ENCODE measurements at places on chromosomes 5 and 9.

- peak; percentile 36 for DNase-seq
Measured at GRCh38 chr5:30368064-30368463, 825.4 kb upstream of the CDH6 start.

DNA sequence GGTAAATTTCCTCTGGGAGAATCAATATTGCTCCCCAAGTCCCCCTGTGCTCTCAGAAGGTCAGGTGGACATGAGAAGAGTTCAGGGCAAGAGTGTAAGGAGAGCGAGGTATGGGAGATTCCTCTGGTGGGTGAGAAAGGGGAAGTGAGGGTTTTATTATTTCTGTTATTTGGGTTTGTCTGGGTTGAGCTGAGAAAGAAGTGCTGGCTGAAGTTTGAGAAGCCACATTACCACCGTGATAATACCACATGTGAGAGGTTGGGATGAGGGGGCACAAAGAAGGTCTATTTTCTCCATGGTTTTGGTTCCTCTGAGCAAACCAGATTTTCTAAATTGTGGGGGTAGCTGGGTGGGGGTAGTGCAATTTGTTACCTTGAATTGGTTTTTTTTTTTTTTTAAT lies 350.4 kb downstream of the OSTF1 start:
- DNase-seq, result no peak

- DNase-seq, result peak; percentile 33
Measured at GRCh38 chr9:92245005-92245797, 48.3 kb downstream of the IARS1 start.

DNA sequence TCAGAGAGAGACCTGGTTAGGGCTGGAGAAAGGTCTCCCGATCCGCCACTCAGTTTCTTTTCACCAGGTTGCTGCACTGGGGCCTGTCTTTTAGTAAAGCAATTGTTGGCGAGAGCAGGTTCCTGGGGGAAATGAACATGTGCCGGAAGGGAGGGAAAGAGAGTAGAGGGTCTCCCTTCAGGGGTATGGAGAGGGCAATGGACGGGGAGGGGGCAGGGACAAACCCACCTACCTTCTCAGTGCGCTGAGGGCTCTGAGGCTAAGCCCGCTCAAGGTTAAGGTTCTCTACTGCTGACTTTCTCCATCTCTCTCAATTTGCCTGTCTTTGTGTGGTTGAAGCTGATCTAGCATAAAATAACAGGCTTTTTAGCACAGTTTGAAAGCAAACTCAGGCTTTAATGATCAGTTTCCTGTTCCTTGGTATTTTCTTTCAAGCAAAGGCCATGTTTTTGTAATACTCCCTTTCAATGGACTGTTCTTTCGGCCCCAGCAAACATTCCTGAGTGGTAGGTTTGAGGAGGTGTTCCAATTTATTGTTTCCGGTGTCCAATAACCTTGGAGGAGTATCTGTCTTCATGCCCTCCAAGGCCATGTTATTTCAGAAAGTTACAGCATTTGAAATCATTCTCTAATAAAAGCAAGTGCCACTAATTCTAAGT lies 25.5 kb upstream of the TRAF1 start:
- DNase-seq, result no peak

GRCh38 chr5:136128481-136128880 lies 4.2 kb upstream of the SMAD5 start:
- no peak for DNase-seq

- no peak for DNase-seq
Measured at GRCh38 chr9:5352637-5353248, 13.1 kb upstream of the RLN1 start.

DNA sequence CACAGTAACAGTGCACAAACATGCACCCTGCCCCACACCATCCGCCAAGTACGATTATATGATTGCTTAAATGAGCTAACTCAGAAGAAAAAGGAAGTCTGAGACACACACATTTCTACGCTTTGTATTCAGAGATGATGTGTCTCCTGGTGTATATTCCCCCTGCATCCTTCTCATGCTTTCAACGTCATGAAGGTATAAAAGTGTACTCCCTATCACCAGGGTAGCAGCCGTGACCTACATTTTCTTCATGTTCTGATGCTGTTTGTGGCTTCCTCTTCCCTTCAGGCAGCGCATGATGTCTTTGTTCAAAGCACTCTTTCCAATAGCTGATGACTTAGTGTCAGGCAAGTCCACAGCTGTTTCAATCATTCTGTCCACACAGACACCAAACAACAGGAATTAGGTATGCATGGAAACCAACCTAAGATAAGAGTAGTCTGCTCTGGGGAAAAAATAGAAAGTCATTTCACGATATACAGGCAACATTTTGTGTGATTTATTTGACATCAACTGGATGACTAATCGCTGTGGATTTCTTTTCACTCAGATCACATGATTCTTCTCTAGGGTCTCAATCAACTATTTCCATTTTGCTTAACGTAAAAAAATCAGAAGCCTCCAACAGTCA lies 269.4 kb upstream of the PTGER4 start:
- DNase-seq, result peak; percentile 72

DNA sequence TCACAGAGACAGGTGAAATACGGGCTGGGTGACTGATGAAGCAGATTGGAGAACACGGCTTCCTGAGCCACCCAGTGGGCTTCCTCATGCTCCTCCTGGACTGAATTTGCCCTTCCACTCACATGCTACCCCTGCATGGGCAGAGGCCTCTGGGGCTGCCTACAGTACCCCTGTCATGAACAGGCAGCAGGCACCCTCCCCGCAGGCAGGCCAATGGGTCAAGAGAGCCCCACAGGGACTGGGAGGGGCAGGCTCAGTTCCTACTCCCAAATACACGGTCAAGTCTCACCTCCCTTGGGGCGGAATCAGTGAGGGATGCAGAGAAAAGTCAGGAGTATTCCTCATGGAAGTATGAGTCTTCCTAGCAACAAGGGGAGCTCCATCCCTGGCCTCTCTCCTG lies 48.6 kb upstream of the ZBTB43 start:
- DNase-seq, result no peak

DNA sequence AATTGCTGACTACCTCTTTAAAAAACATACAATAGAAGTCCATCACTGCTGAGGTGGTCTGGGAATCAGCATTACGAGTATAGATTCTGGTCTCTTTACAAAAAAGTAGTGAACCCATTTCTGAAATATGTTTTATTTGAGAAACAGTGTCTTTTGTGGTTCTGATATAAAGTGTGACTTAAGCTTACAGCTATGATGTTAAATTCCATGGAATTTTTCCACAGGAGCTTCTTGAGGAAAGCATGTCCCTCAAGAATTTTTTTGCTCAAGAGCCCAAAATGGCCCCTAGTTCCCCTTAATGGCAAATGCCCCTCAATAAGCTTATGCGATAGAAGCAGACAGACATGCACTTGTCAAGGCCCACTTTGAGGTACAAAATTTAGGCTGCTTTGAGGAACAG lies 265.7 kb downstream of the FAM170A start:
- no peak for DNase-seq
